ENCODE measurements at places on chromosomes 3 and 15.
A peak's percentile ranks its signal among the peaks of the same experiment; 100 is the strongest.

GRCh38 chr15:88231909-88232644 is 24.5 kb downstream of the NTRK3 start:
- no peak for DNase-seq

GRCh38 chr15:66588537-66588936 is 22.7 kb upstream of the LCTL start:
- no peak for DNase-seq

GRCh38 chr15:88255484-88256278 is 858 bp downstream of the NTRK3 start:
- DNase-seq, result no peak

- DNase-seq, result no peak
These were observed 170.2 kb upstream of the TPRG1 start for GRCh38 chr3:189001559-189001958.

DNA sequence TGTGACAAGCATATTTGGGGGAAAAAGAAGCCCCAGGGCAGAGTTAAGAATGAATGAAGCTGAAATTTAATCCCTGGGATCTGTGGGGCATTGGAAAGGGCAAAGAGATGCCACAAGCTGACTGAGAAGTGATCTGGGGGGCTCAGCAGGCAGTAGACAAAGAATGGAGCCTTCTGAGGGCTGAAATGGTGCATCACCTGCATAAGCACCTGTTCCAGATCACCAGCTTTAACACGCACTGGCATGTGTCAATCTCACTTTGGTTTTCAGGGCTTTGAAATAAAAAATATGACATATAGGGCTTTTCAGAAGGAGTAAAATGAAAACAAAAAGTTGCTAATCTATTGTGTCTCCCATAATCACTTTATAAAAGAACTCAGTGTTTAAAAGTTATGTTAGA is 210.8 kb upstream of the ARHGEF26 start:
- DNase-seq, result no peak

DNA sequence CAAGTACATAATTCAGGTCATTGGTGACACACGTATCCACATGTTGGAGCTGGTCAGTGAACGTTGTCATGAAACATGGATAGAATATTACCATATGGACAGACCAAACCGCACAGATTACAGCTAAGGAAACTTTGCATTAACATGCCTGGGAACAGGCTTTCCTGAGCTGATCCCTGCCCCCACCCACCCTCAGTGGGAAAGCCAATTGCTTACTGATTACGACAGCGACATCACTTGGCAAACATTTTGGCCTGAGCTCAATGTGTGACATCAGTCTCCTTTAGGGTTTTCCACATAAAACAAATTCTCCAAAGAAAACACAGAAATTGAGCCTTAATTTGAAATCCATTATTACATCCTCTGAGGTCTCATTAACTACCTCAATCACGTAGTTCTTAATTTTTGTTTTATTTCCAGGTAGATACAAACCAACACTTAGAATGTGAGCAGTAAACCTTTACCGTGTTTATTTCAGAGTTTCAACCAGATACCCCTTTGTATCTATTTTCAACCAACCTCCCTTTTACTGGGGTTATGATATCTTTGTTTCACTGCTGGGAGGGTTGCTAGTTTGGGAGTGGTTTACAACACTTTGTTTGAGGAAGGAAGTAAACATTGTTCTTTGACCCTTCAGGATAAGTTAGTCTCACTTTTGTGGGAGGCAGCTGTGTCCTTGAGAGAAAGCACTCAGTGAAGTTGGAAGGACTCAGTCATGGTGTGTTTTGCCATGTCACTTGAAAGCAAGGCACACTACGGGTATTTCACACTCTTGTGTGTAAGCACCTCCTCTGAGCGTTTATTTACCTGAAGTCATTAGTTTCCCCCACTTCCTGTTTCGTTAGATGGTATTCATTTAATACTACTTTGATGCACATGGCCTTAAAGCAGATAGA is 103.1 kb downstream of the CMSS1 start:
- peak; percentile 11 for DNase-seq

DNA sequence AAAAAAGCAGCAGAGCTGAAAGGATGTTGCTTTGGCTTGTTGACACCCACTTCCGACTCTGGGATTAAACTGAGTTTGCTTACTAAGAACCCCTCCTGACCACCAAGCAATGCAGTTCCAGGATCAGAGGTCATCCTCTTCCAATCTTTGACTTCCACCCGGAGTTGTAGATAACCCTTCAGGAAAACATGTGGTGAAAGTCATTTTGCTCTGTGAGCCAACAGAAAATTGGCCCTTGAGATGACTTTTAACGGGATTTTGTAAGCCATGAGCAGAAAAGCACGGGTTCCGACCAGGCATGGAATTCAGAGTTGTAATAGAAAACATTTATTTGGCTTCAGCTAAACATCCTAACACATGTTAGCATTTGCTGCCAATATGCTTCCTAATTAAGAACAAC is 171.6 kb upstream of the NR2F2 start:
- no peak for DNase-seq

DNA sequence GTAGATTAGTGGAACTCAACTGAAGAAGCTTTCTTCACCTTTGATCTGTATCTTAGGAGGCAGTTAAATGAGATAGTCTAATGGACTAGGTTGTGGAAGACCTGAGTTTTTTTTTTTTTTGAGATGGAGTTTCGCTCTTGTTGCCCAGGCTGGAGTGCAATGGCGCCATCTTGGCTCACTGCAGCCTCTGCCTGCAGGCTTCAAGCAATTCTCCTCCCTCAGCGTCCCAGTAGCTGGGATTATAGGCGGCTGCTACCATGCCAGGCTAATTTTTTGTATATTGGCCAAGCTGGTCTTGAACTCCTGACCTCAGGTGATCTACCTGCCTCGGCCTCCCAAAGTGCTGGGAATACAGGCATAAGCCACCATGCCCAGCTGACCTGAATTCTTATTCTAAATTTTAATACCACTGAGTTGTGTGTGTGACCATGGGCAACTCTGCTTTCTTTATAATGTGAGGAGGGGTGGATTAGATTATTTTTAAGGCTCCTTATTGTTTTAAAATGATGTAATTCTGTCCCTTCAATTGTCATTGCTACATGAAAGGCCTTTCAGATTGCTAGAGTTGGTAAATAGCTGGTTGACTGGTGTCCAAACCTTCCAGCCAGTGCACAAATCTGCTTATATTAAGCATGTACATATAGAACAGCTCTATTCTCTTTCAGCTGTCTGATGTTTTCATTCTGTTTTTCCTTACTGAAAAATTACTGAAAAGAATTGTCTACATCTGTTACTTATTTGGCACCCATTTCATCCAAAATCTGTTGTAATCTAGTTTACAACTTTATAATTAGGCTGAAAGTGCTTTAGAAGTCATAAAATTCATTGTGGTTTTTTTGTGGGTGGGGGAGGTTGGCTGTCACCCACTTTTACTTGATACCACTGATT is 2.3 kb downstream of the LNP1 start:
- DNase-seq, result no peak

DNA sequence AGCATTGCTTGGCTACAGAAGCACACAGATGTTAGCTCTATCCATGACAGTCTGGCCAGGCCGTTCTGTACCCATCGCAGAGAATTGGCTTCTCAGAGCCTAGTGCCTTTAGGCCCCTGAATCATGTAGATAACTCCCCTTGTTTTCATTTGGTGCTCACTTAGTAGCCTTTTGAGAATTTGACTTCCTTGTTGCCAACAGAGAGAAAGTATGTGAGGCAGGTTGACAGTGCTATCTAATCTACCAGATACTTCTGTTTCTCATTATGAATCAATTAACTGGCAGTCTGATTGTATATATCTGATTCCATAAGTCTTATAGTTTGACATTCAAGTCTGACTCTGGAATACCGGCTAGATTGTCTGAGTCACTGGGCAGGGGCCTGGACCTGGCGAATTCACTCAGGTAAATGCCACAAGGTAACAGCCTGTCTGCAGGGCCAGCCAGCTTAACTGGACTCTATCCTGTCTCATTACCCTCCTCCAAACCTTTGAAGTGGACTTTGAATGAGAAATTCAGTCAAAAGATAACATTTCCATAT is 160.2 kb downstream of the GHSR start:
- no peak for DNase-seq
